Activated CD8-positive, alpha-beta memory T cell treated with anti-CD3 and anti-CD28 coated beads, Interleukin-2, amount 10 ng/mL, durations not matched to agents 7 days and 5 days (primary cell): ENCODE measurements at places on chromosomes 7 and 10. TPM values are rescaled to one million over a fixed set of nuclear protein-coding genes. Genes with fewer than 3 reads are reported as not detected.

GRCh38 chr7:67916571-67917436 is 920.2 kb downstream of the TYW1 start:
- DNase-seq = no peak
- peaks cover 3% of the 10 kb centered on the region for H3K36me3 ChIP-seq
- no peaks in the 10 kb centered on the region for H3K27me3 ChIP-seq

DNA sequence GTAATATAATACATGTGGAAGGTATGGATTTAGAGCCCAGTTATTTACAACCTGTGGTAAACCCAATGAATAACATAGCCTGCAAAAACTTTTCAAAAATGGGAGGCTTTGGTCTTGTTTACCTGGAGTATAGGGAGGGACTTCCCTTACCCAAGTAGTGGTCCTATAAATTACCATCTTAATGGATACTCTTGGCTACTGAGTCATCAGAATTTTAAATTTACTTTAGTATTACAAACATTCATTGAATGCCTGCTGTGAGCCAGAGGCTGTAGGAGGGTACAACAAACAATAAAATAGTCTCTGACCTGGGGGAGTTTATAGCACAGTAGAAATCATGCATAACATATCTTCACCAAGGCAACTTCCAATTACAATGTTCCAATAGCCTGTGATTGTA is 365.1 kb downstream of the BBS9 start:
- H3K27ac ChIP-seq = no peak overlapping the region
- H3K4me3 ChIP-seq = no peak overlapping the region
- no peaks in the 10 kb centered on the region for H3K36me3 ChIP-seq
- no peak for DNase-seq

GRCh38 chr7:150903606-150904005 is 51.3 kb downstream of the AOC1 start:
- no peak for DNase-seq
- H3K27ac ChIP-seq = no peak overlapping the region
- peaks cover under 1% of the 10 kb centered on the region for H3K4me1 ChIP-seq
- peaks cover 72% of the 10 kb centered on the region for H3K27me3 ChIP-seq
- H3K36me3 ChIP-seq = no peaks in the 10 kb centered on the region

DNA sequence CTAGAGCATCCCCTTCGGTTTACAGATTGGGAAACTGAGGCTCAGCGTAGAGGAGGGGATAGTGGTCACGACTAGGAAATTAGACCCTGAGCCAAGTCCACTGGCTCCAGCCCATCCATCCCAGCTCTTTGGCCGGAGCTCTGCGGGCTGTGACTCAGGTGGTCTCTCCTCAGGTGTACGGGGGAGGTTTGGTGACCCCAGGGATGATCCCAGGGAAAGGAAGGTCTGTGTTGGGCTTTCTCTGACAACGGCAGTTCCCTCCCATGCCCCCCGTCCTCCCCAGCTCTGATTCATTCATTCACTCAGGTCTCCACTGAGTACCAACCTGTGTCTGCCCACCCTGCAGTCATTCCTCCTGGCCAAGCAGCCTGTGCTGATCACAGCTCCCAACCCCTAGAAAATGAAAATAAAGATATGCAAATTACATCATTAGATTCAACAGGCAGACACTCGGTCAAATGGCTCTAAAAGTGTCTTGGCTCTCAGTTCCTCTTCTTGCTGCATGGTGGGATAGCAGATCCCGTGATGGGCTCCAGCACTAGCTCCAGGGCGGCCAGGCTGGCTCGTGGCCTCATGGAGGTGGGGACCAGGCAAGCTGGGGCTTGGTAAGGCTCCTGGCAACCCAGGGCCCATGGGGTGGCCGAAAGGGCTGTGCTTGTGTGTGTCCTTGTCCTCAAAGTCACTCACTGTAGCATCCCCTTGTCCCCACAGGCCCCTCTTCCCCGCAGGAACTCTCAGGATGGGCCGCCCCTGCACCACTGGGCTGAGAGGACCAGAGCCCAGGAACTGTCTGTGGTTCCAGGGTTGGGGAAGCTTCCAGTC is 37.8 kb downstream of the CLRN3 start:
- H3K4me3 ChIP-seq = no peak overlapping the region
- no peaks in the 10 kb centered on the region for H3K36me3 ChIP-seq
- H3K4me1 ChIP-seq = no peaks in the 10 kb centered on the region

DNA sequence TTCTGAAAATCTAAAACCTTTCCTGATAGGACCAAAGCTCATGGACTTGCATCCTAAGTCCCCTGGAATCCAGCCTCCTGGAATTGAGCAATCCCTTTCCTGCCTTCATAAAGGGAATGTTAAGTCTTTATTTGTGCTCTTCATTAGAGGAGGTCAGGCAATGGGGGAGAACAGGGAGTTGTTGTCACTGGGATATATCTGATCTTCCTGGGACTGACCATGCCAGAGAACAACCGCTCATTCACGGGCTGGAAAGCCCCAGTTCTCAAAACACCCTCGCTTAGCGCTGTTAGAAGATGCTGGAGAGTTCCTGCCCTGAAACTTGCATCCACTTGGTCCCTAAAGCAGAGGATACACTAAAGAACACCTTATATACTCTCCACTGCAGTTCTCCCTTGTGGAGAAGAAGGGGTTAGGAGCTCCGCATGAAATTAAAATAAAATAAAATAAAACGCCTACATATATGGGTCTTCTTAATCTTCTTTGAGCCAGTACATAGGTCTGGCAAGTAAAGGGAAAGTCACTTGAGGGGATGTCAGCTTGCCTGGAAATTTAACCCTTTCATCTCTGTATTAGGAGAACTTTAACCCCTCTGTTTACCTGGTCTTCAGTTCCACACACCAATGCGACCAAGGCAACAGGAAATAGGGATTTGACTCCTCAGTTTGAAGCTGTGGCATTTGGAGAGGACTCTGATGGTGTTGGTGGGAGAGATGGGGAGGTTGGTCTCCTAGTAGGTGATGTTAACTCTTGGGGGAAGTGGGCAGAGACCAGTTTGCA is 1.2 kb downstream of the SORCS1 start:
- no peaks in the 10 kb centered on the region for H3K4me1 ChIP-seq
- H3K27ac ChIP-seq = no peak overlapping the region
- peaks cover 4% of the 10 kb centered on the region for H3K36me3 ChIP-seq
- peaks cover 14% of the 10 kb centered on the region for H3K27me3 ChIP-seq

- no peak for DNase-seq
- no peaks in the 10 kb centered on the region for H3K4me1 ChIP-seq
- H3K36me3 ChIP-seq = no peaks in the 10 kb centered on the region
- no peak overlapping the region for H3K4me3 ChIP-seq
These were observed 47.2 kb upstream of the PPP2R2D start for GRCh38 chr10:131853610-131853964.

SORCS1 gene
- total RNA-seq = not detected

MTERF1 gene
- total RNA-seq = 17.4 TPM

- H3K4me3 ChIP-seq = no peak overlapping the region
- H3K27me3 ChIP-seq = no peaks in the 10 kb centered on the region
- peaks cover 15% of the 10 kb centered on the region for H3K4me1 ChIP-seq
- peaks cover 10% of the 10 kb centered on the region for H3K36me3 ChIP-seq
These were observed 45.9 kb downstream of the GATA3 start for GRCh38 chr10:8100366-8100765.

DNA sequence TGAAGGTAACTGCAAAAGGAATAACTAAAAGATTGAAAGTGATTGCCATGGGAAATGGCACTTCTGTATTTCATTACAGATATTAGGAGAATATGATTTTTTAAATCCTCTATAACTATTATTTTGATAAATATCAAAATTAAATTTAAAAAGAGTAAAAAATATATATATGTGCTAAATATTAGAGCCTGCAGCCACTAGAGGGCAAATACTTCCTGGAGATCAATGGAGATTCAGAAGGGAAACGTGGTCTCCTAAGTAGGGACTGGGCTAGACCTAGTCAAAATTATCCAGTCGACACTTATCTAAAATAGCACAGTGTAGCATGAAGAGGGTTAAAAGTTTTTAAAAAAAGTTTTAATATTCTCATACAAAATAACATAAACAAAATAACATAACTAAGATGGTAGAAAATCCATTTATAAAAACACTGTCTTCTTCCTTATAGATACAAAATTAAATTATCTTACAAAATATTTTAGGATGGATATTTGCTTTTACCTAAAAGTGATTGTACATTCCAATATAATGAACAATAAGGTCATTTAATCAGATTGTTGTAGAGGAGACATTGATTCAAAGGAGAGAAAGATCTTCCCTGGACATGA is 434.3 kb downstream of the MDFIC start:
- no peaks in the 10 kb centered on the region for H3K36me3 ChIP-seq
- peaks cover 1% of the 10 kb centered on the region for H3K4me1 ChIP-seq
- H3K4me3 ChIP-seq = no peak overlapping the region
- H3K27ac ChIP-seq = no peak overlapping the region
- no peaks in the 10 kb centered on the region for H3K27me3 ChIP-seq

GRCh38 chr10:122352817-122353525 is 21.5 kb upstream of the PLEKHA1 start:
- H3K4me1 ChIP-seq = no peaks in the 10 kb centered on the region
- H3K27me3 ChIP-seq = peaks cover 19% of the 10 kb centered on the region
- H3K27ac ChIP-seq = no peak overlapping the region

DNA sequence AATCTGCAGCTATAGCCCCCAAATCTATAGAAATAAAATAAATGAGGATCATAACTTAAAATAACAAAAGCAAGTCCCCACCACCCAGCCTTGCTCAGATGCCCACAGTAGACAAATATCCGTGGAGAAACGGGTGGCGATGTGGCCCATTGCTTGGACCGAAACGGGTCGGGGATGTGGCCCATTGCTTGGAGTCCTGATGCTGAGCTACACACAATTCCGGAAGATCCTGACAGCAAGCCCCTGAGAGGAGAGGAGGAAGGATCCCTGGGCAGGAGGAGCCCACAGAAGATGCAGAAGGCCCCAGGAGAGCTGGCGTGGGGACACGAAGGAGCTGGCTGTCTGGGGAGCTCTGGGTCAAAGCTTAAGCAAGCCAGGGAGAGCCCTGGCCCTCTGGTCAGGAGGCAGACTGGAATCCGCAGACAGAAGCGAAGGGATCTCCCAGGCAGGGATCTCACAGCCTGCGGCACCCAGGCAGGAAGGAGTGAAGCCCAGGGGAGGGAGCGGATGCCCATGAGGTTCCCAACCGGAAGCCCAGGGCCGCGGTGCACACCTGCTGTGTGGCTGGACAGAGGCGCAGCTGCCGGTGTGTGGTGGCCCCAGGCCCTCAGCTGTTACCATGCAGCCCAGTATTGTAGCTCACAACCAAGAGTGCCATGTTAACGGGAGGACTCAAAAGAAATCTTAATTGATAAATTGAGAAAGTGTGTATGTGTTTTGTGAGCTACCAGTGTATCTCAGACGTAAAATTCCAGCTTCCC is 138.8 kb downstream of the ADARB2 start:
- no peak overlapping the region for H3K4me3 ChIP-seq
- DNase-seq = no peak
- H3K4me1 ChIP-seq = no peaks in the 10 kb centered on the region
- no peaks in the 10 kb centered on the region for H3K27me3 ChIP-seq

DNA sequence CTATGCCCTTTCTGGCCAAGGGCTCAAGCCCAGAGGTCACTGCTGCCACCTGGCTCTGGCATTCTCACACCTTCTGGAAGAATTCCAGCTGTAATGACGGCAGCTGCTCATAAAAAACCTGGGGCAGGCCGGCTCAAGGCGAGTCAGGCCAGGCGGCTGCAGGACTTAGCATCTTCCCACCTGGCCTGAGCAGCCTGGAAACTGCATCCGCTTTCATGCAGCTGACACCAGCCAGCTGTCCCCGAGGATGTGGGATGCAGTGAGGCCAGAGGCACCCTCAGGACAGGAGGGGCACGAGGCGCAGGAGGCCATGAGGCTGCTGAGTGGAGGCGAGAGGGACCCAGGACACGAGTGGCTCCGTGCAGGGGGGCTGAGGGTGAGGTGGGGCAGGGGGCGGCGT is 47.5 kb upstream of the ADGRA1 start:
- no peak overlapping the region for H3K4me3 ChIP-seq
- no peaks in the 10 kb centered on the region for H3K4me1 ChIP-seq
- DNase-seq = no peak
- no peaks in the 10 kb centered on the region for H3K36me3 ChIP-seq

CYP2C19 gene
- not detected for total RNA-seq

GRCh38 chr7:148701414-148701813 is 2.7 kb downstream of the CUL1 start:
- H3K27me3 ChIP-seq = no peaks in the 10 kb centered on the region
- no peak overlapping the region for H3K27ac ChIP-seq
- DNase-seq = no peak
- H3K4me1 ChIP-seq = peaks cover 51% of the 10 kb centered on the region
- peak overlapping the region; percentile 84 for H3K4me3 ChIP-seq

CHAT gene
- not detected for total RNA-seq

DNA sequence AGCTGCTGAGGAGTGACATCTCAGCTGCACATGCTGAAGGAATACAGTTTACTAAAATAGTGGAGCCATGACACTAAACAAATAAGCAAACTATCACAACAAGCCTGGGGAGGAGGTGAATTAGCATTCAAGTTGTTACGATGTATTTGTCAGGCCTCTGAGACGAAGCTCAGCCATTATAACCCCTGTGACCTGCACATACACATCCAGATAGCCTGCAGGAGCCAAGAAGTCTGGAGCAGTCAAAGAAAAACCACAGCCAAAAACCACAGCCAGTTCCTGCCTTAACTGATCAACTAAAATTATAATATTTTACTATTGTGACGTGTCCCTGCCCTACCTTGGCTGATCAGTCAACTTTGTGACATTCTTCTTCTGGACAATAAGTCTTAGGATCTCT is 68.6 kb downstream of the NSUN6 start:
- peaks cover 74% of the 10 kb centered on the region for H3K36me3 ChIP-seq
- no peak overlapping the region for H3K4me3 ChIP-seq
- DNase-seq = peak; percentile 68
- H3K4me1 ChIP-seq = peaks cover 26% of the 10 kb centered on the region
- peak overlapping the region; percentile 58 for H3K27ac ChIP-seq

- H3K4me1 ChIP-seq = peaks cover 23% of the 10 kb centered on the region
- peak overlapping the region; percentile 15 for H3K27ac ChIP-seq
- H3K36me3 ChIP-seq = no peaks in the 10 kb centered on the region
- peaks cover 25% of the 10 kb centered on the region for H3K27me3 ChIP-seq
These were observed 17.8 kb upstream of the PDLIM1 start for GRCh38 chr10:95308389-95309302.

DNA sequence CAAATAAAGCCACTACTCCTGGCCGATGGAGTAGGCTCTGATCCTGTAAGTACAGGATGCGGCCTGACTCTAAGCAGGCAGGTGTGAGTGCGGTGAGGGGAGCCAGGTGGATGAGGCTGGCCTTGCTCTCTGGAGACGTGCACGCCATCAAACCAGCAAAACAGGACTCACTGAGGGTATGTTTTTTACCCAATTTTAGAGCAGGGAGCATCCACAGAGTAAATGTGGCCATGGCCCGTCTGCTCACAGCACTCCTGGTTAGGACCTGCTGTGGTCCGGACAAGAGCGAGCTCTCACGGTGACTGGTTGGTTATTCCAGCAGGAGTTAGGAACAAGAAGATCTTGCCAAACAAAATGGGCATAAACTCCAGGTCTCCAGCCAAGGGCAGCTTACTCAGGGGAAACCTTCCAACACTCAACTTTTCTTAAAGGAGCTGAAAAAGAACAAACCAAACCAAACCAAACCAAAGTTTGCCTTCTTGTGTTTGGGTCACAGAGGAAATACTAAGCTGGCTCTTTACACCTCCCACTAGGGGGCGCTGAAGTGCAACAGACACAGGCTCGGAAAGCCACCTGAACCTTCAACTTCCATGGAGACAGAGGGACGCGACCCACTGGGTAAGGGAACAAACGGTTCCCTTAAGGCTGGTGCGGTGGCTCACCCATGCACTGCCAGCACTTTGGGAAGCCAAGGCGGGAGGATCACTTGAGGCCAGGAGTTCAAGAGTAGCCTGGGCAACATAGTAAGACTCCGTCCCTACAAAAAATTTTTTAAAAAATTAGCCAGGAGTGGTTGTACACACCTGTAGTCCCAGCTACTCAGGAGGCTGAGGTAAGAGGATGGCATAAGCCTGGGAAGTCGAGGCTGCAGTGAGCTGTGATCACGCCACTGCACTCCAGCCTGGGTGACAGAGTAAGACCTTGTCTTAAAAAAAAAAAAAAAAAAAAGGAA is 122.4 kb downstream of the CLEC2L start:
- no peaks in the 10 kb centered on the region for H3K27me3 ChIP-seq
- peak; percentile 87 for DNase-seq
- peak overlapping the region; percentile 25 for H3K27ac ChIP-seq
- H3K36me3 ChIP-seq = no peaks in the 10 kb centered on the region

ELFN1 gene
- not detected for total RNA-seq
